NCI-H187 treated with DMSO at 0.1 percent for 48 hours (cell line): ENCODE measurements at places on chromosomes 13 and 19.

DNA sequence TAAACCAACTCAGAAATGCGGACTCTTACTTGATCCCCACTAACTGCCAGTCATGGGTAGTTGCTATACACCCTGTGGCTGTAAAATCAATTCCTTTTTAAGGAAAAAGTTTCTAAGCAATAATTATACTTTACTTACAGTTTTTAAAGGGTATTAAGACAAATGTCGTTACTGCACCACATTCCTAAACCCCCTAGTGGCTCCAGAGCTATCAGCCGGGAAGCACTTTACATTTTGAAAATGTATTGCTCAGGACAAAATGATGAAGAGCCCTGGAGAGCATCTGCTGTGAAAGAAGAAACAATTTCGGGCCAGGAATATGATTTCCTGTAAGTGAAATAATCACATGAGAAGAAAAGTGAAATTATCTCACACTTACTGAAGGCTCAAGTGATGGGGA lies 36.7 kb downstream of the DCLK1 start:
- DNase-seq, result no peak

DNA sequence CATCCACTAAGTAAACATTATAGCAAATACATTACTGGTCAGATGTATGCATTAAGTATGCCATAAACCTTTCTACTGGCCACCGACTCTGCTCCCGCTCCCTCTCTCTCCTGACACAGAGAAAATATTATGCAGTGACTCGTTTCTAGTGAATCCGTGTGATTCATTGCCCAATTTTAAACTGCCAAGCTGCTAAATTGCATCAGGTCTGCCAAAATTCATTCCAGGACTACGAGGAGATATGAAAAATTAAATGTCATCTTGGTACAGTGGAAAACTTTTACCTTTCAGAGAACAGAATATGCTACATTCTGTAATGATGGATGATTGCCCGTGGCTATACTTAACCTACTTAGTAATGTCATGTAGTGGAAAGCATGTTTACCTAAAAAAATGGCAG lies 368.8 kb upstream of the TSHZ3 start:
- no peak for DNase-seq

DNA sequence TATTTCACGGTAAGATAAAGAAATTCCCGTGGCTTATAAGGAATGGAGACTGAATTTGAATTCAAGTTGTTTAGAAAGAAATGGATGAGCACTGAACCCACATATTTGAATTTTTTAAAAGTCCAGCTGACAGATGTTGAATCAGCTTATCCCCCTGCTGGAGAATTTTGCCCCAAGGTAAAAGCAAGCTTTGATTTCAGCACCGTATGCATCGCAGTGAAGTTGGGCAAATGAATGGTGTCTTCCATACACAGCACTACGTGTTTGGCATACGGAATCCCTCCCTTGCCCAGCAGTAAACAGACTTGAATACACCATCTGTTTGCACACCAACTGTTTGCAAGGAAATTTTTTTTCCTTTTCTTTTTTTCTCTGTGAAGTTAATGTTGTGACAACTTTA lies 77.5 kb upstream of the PEG3 start:
- no peak for DNase-seq

DNA sequence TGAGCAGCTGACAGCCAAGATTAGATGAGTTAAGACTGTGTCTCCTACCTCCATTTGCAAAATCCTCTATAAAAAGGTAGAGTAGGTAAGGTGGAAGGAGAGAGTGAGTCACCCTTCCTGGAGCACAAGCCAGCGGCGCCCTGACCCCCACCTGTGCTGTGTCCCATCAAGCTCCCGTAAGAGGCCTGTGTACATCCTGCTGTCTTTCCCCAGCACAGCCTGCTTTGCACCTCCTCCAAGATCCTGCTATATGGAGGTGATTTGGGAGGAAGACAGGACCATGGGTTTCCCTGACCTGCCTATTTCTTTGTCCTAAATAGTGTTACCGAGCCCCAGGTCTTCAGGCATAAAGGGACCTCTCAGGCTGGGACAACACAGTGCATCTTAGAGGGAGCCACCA lies 62.3 kb upstream of the UQCRFS1 start:
- DNase-seq, result no peak

DNA sequence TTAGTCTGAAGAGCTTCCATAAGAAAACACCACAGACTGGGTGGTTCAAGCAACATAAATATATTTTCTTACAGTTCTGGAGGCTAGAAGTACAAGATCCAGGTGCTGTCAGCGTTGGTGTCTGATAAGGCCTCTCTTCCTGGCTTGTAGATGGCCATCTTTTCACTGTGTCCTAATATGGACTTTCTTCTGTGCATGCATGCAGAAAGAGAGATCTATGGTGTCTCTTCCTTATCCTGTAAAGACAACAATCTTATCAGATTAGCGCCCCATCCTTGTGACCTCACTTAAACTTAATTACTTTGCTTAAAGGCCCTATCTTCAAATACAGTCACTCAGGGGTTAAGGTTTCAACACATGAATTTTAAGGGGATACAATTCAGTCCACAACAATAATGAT lies 14.1 kb upstream of the NDFIP2 start:
- DNase-seq, result no peak

- no peak for DNase-seq
These were observed 402.7 kb downstream of the IRS2 start for GRCh38 chr13:109383683-109384082.

DNA sequence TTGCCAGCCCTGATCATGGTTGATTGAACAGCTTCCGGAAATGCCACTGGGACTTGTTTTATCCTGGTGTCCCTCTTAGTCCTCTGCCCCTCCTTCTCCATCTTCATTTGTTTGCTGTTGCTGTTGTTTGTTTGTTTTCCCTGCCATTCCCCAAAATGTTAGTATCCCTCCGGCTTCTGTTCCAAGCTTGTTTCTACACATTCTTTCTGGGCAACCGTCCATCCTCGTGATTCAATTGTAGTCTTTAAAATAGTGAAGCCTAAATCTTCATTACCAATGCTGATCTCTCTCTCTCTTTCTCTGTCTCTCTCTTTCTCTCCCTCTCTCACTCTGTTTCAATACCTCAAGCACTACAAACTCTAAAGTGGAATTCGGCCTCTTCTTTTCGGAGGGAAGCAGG lies 649.3 kb upstream of the ARGLU1 start:
- peak; percentile 30 for DNase-seq

GRCh38 chr13:31043957-31044356 lies 111.5 kb downstream of the TEX26 start:
- DNase-seq, result no peak

- no peak for DNase-seq
These were observed 3.2 kb upstream of the ADAT3 start for GRCh38 chr19:1901940-1902404.

DNA sequence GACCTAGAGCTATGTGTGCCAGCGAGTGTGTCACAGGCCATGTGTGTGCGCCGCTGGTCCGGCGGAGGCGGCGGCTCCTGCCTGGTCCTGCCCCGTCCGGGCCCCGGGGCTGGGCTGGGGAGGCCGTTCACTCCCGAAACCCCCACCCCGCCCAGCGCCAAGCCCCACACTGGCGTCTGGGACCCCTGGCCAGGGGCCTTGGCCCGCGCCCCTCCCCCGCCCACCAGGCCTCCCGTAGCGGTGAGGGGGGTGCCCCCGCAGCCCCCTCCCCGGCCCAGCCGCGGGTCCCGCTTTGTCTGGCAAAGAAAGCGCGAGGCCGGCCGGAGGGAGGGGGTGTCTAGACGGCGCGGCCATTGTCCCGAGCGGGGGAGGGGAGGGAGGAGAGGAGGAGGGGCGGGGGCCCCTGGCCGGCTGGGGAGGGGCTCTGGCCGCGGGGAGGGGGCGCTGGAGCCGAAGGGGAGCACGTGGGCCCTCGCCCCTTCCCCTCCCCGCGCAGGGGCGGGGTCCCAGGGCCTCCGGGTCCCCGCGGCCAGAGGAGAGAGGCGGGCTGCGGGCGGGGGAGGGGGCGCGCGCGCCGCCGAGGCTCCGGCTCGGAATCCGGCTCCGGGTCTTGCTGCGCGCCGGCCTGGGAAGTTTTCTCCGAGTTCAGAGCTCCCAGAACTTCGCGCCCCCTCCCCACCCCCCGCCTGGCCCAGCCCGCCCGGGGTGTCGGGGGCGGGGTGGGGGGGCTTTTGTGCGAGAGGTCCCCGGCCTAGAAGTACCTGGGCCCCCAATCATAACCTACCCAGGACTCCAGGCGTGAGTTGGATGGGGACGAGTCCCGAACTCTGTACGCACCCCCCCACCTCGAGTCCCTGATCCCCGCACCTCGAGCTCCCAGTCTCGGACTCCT lies 888 bp downstream of the NOTCH3 start:
- no peak for DNase-seq

DNA sequence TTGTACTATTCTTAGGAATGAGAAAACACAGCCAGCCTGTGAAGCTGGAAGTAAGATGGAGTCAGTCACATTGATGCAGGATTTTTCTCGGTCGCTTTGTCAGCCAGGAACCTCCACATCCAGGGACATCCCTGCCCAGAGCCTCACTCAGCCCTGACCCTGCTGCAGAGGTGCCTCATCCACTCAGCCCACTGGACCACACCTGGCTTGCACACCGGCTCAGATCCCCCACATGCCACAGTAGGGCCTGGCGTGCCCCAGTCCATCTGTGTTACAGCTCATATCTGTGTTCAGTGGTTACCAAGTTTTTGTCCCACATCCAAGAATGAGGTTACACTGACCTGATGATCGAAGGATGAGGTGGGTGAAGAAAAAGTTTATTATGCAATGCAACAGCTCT lies 1315.4 kb downstream of the SLITRK1 start:
- no peak for DNase-seq

- DNase-seq, result no peak
These were observed 6.5 kb downstream of the KCNN4 start for GRCh38 chr19:43774103-43774939.

DNA sequence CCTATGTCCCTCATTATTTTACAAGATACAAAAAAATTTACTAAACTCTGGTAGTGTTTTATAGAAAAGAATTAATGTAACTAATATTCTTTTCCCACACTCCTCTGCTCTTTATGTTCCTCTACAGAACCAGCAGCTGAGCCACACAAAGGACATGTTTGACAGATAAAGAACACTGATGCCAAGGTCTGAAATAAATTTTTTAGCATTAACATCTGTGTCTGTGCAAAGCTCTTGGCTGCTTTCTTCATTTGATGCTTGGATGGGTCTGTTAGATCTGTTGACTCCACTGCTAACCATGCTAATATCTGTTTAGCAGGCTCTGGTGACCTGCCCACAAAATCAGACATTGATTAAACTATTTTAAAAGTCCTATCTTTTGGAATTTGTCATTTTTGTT lies 2363.8 kb downstream of the PCDH9 start:
- DNase-seq, result no peak

DNA sequence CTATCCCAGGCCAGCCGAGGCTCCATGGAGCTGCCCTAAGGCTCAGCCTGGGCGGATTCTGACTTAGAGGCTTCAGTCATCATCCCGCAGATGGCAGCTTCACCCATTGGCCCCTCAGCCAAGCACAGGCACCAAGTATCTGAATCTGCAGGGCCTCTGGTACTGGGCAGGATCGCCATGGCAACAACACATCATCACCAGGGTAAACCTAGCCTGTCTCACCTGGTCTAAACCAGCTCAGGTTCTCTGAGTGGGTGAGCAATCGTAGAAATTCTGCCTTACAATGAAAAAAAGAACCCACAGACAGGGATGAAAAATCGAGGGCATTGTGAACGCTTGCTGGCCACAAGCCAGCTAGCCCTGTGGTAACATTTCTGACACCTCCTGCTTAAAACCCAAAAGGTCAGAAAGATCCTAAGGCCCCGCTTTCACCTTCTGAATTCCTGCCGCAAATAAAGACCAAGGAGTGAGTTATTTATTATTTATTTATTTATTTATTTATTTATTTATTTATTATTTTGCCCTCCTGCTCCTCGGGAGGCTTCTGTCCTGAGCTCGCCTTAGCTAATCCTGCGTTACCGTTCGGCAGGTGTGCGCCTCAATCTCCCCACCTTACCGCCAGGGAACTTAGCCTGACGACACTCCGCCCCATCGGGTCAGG lies 12.0 kb upstream of the CEACAM21 start:
- DNase-seq, result no peak

GRCh38 chr13:26836626-26837025 lies 76.0 kb upstream of the GPR12 start:
- no peak for DNase-seq

GRCh38 chr13:44758630-44759383 lies 182.7 kb upstream of the TSC22D1 start:
- no peak for DNase-seq

GRCh38 chr13:89878904-89879303 lies 1468.6 kb upstream of the MIR17HG start:
- no peak for DNase-seq

DNA sequence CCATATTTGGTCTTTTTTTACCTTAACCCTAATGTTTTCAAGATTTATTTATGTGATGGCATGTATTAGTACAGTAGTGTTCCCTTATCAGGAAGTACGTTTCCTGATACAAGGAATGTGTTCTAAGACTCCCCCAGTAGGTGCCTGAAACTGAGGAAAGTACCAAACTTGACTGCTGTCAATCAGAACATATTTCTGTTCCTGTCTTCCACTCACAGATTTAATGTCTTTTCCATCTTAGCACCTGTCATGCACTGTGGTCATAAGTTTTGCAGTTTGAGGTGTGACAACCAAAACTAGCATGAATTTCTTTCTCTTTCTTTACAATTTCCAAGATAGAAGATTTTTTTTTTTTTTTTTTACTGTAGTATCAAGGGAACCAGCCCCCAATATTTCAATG lies 62.9 kb downstream of the LMO7 start:
- DNase-seq, result no peak

DNA sequence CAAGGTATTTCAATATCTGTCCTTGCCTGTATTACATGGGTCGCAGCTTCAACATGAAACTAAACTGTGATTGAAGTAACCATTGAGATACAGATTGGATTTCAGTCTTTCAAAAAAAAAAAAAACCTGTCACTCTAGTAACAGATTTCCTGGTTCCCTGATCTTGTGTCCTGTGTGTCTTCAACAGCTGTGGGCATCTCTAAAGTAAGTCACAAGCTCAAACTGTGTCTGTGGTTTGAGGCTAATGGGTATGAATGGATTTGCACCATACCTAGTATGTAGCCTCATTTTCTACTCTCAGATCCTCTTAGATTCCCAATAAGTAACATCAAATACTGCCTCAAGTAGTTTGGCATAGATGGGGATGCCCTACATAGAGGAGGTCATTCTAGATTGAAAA lies 300.1 kb downstream of the COG6 start:
- DNase-seq, result no peak

- no peak for DNase-seq
These were observed 13.6 kb downstream of the HAUS8 start for GRCh38 chr19:17061691-17062090.

- no peak for DNase-seq
These were observed 518 bp downstream of the TFDP1 start for GRCh38 chr13:113584870-113585671.

GRCh38 chr13:99051768-99052455 lies 74.0 kb upstream of the DOCK9 start:
- DNase-seq, result no peak
